Stimulated activated CD8-positive, alpha-beta memory T cell treated with anti-CD3 and anti-CD28 coated beads, Interleukin-12 subunit alpha, Interleukin-12 subunit beta, amount 100 ng/mL, for 4 hours (primary cell): ENCODE measurements at places on chromosomes 11 and 22.

DNA sequence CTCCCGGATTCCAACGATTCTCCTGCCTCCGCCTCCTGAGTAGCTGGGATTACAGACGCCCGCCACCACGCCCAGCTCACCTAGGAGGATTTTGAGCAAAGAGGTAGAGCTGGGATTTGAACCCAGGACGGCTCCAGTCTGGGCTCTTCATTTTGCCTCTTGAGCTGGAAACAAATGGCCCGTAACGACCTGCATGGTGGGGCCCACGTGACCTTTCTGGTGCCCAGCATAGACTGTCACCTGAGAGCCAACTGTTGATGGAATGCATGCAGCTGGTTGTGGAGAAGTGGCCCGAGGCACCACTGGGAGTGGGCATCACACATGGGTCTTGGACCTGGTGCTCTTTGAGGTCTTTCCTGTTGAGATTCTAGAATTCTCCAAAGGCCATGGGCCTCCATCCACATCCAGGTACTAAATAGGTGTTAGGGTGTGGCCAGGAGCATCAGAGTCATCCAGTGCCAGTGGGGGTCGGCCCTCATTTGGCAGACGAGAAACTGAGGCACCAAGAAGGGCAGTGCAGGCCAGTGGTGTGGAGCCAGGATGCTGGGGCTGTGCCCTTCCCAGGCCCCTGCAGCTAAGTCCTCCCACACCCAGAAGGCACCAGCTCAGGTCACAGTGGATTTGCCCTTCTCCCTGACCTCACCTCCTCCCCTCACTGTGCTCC is 3.9 kb downstream of the ATF4 start:
- DNase-seq, result no peak

DNA sequence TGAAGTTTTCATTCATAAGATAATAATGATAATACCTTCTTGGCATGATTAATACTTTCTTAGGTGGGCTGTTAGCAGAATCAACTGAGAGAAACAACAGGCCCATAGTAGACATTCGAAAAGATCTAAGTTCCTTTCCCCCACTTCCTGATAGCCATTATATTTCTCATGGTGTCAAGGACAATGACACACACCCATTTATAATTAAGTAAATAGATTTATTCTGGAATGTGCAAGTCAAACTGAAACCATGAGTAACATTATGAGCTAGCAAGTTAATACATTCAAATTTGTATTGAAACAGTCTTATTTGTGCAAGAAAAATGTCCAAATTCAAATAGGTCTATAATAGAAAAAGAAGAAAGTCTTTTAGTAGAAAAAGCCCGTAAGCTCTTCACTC is 301.1 kb downstream of the GUCY1A2 start:
- DNase-seq, result no peak

DNA sequence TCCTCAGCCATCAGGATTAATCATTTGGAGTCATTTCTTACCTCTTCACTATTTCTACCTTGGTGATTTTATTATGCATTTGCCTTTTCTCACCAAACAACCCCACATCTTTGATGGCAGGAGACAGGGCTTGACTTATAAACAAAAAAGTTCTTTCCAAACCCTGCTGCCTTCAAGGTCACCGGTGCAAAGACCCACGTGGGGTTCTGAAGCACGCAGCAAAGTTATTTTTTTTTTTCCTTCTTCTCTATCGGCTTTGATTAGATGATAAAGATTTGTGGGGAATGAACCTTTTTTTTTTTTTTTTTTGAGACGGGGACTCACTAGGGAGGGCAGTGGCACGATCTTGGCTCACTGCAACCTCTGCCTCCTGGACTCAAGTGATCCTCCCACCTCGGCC is 44.1 kb downstream of the DRG1 start:
- DNase-seq, result no peak

GRCh38 chr11:1755692-1756561 is 5.5 kb upstream of the IFITM10 start:
- no peak for DNase-seq

DNA sequence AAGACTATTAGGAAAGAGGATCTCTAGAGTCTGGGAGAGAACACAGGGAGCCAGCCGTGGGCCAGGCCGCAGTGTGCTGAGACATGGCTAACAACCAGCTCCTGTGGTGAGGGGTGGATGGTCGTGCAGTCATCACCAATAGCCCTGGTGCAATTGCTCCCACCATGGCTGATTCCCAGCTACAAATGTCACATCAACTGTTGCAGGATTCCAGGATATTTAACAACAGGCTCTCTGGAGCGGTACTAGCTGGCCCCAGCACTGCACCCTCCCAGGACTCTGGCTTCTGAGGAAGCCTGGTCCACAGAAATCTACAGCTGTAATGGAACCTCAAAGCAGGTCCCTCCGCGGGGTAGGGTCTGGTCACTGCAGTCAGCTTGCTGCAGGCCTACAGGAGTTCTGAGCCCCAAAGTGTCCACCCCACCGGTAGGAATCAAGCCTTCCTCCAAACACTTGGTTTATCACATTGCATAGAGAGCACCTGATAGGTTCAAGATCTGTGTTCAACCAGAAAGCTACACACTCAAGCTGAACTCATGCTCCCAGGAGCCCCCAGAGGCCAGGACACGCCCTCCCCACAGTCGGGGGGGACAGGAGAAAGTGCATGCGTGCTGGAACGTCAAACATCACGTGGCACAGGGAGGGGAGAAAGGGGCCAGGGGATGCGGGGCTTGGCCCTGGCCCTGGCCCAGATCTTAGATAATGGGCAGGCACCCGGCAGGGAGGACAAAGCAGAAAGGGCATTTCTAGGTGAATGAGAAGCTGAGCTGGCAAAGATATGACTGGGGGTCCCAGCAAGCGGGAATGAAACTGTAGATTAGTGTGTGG is 609.0 kb downstream of the TBC1D22A start:
- no peak for DNase-seq

DNA sequence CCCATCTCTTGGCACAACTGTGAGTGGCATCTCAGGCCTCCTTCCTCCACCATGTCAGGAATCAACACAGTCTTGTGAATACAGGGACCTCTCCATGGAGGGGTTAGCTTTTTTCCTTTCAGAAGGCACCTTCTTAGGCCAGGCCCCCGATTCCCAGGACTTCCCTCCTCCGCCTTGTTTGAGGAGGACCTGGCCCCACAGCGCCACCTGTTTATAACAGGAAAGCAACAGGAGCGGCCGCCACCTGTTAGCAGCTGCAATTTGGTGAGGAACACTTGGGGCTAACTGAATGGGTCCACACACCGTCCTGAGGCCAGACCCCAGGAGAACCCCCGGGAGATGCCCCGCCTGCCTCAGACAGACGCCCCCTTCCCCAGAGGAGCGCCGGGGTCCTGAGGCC is 3.8 kb upstream of the PKP3 start:
- DNase-seq, result no peak

GRCh38 chr11:64894070-64894811 is 15.8 kb upstream of the EHD1 start:
- DNase-seq, result peak; percentile 76

DNA sequence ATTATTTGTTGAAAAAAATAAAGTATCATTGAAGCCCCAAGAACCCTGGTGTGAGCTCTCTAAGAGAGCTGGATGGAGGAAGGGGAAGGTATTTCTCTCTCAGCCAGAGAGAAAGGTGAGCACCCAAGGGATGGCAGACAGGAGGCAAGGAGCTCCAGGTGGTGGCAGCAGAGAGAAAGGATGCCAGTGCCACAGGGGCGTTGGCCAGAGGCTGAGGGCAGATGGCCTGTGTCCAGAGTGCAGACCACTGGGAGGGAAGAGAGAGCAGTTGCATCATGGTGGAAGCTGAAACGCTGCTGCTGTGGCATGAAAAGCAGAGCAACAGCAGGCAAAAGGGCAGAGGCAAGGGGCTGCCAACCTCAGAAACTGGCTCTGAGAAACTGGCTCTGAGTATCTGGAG is 8.5 kb downstream of the SPON1 start:
- DNase-seq, result no peak

GRCh38 chr11:95140397-95141033 is 50.9 kb downstream of the ENDOD1 start:
- DNase-seq, result no peak

GRCh38 chr11:33545931-33546330 is 154.7 kb downstream of the C11orf91 start:
- no peak for DNase-seq

GRCh38 chr22:23704062-23704461 is 13.2 kb downstream of the RGL4 start:
- DNase-seq, result no peak

GRCh38 chr11:71286701-71287643 is 34.6 kb upstream of the SHANK2 start:
- DNase-seq, result no peak

DNA sequence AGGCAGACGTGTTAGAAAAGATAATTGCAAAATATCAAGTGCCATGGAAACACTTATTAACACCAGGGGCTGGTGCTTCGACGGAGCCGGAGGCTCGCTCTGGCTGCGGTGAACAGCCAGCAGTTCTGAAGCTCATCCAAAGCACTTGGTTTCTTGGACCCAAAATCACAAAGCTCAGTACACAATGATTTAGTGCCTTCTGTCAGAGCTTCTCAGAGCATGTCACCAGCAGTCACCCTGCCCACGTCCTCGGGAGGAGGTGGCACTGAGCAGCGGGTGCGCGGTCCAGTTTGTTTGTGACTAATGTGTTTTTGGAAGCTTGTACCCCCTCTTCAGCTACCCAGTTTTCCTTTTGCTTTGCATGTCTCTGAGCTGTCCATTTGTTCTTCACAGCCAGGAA is 58.7 kb upstream of the KIRREL3 start:
- DNase-seq, result no peak

DNA sequence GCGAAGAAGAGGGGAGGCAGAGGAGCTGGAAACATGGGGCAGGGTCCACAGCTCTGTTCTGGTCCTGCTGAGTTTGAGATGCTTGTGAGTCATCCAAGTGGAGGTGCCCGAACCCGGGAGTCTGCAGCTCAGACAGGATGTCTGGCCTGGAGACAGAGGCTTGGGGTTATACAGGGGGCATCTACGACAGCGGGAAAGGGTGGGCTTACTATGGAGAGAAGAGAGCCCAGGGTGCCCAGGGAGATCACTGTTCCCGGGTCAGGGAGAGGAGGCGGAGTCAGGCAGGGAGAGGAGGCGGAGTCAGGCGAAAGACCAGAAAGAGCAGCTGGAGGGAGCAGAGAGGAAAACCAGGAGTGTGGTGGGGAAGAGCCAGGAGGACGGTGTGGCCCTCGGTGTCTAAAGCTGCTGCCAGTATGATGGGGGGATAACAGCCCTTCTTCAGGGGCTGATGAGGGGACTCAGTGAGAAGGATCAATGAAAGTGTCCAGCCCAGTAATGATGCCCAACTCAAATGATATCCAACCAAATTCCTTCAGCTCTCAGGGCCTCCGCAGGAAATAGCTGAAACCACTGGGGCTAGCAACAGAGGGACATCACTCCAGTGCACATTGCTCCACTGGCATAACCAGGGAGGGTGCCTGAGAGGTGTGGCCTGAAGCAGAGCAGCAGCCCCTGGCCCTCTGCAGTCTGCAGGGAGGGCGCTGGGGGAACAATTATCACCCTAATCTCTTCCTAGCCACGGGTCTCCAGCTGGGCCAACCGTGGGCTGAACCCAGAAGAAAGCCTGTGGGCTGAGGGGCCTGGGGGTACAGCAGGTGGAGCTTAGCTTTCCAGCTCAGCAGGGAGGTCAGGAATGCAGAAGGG is 2.6 kb upstream of the LTBP3 start:
- no peak for DNase-seq

DNA sequence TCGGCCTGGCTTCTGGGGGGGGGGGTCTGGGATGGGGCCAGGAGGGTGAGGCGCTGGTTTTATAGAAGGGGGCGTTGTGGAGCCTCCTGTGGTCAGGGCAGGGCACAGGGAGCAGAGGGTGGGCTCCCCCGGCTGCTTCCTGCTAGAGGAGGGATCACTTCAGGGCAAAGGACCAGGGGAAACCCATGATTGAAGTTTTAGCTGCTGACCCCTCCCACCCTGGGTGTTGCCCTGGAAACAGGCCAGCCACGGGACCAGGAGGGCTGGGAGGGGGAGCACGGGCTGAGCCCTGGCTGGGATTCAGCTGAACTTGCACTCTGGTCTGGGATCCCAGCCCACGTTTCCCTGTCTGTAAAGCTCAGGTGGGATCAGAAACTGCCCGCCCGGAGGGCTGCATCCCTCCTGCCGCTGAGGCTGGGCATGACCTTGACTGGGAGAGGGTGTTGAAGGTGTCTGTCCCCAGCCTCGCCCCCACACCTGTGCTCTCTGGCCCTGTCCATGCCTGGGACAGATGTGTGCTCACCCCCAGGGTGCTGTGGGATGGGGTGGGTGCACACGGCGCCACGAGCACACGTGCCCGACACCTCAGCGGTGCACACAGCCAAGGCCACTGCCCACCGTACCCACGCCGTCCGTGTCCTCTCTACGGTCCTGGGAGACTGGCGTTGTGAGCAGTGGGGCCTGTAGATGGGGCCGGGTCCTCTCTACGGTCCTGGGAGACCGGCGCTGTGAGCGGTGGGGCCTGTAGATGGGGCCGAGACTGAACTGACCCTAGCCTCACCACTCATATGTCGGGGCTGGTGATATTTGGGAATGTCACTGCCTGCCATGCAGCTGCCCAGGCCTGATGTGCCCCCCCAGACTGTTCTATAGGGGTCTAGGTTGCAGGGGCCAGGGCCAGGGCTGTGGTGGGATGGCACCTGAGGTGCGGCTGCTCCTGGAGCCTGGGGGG is 2.3 kb downstream of the TSPAN4 start:
- no peak for DNase-seq

DNA sequence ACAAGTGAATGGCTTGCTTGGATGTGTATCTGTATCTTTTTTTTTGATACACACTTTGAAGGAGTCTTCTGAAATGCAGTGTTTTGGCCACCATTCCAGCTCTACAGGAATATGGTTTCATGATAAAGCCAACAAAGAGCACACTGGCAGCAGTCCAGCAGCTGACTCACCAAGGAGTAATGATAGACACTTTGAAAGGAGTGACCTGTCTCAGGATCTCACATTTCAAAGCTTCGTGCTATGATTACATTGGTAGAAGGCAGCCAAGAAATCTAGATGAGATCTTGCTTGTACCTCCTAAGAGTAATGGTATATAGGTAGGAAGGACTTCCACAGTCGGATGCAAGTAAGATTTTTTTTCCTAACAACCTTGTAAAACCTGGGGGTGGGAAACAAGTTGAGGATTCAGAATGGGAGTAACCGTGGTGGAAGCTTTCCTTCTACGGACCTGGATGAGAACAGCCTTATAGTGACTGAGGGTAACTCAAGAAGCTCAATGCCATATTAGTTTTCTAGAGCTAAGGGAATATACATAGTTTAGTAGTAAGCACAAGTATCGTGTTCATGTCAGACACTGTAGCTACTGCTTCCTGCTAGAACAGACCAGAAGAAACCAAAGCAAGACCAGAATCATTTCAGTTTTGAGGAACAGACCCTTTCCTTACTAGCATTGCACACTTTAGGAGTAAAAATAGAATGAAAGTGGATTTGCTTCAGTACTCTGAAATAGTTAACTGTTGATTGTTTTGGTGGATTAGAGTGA is 25.0 kb downstream of the MTMR3 start:
- DNase-seq, result no peak

- DNase-seq, result no peak
Observed at GRCh38 chr22:45626198-45626651, 45.4 kb upstream of the ATXN10 start.
